Ecto neural progenitor cell (in vitro differentiated cells): ENCODE measurements at places on chromosomes 16 and 17.

GRCh38 chr16:80564394-80564793 is 23.6 kb downstream of the DYNLRB2 start:
- DNase-seq: no peak

DNA sequence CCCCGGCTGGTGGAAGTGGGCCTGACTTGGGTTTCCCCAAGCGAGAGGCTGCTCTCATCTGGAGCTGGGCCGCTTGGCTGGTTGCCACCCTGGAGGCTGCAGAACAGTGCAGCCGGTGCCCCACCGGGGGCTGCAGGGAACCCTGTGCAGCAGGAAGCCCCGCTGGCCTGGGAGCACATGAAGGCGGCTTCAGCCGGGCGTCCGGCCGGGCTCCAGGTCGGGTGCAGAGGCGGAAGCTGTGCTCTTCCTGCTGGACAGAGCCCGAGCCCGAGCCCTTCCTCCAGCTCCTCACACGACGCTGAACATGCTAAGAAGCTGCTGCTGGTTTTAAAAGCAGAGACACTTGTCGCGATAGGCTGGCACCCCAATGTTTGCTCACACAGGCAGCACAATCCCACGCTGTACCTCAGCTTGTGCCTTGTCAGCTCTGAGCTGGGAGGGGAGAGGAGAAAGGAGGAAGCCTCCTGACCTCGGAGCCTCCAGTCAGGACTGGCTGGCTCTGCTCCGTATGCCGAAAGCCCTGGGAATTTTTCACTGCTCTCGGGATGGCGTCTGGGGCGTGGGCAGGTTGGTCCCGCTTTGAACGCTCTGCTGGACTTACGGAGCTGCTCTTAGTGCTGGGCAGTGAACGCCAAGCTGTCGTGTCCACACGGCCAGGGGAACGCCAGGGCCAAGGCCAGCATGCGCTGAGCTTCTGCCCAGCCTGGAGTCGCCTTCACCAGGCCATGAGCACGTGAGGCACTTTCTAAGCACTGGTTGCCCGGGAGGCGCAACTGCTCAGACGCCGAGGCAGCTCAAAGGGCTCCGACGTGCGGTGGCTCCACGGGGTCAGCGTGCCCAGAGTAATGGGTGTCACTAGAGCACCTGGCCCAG is 8.8 kb downstream of the CDK5R1 start:
- DNase-seq: no peak

GRCh38 chr16:58129097-58129936 is at the start of gene CFAP20:
TSS of gene CFAP20 (minus strand) at chr16:58129381. CDS start at chr16:58129115, 266 bp downstream.
- peak; percentile 99 for DNase-seq

GRCh38 chr17:13157656-13158055 is 139.8 kb upstream of the ELAC2 start:
- no peak for DNase-seq

GRCh38 chr17:27555339-27555738 is 75.6 kb upstream of the LGALS9 start:
- no peak for DNase-seq

DNA sequence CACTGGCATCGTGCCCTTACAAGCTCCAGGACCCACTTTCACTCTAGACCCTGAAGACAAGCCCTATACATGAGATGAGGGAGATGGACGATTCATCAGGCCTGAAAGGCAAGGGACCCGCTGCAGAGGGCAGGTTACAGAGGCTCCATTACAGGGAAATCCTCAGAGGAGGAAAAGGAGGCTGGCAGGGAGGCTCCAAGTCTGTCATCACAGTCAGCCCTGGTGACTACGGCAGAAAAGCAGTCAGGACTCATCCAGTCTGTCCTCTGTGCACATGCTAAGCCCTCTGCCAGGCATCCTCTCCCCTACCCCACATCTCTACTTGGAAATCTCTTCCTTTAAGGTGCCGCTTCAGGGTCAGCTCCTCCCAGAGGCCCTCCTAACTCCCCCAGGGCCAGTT is 197.7 kb upstream of the CDH5 start:
- DNase-seq: no peak

- DNase-seq: no peak
Measured at GRCh38 chr17:71516149-71516548, 604.7 kb upstream of the SOX9 start.

DNA sequence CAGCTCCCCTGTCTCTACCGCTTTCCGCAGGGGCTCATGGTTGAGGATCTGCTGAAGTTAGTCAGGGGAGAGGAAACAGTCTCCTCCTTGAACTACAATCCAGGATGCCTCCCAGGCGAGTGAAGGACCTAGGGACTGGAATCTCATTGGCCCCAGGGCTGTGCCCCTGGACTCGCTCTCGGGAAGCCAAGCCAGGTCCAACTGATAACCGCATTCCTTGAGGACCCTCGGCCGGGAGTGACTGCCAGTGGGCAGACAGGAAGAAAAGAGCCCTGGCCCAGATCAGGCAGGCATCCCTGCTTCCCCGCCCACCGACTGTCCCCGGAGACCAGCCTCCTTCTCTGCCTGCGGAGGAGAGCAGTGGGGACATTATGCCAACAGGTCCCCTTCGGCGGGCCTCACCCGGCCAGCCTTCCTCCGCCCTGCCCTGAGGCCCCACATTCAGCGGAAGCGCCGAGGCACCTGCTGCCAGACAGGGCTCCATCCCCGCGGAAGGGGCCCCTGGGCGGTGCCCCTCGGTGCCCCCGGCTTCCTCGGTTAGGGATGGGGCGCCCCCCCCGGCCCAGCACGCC is 776 bp downstream of the LRRC75A start:
- peak; percentile 71 for DNase-seq

DNA sequence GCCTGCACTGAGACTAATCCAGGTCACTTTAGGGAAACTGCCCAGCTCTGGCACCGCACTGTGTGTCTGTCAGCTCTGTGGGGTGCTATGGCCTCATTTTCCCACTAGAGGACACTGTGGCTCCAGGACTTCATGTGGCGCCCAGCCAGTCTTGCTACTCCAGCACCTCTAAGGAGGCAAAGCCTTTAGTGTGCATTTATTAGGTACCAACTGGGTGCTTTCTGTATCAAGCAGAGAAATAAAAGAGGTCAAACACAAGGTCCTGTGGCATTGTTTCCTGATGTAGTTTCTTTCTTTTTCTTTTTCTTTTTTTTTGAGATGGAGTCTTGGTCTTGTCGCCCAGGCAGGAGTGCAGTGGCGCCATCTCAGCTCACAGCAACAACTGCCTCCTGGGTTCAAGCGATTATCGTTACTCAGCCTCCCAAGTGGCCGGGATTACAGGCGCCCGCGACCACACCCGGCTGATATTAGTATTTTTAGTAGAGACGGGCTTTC is 12.5 kb upstream of the RHBDL3 start:
- peak; percentile 90 for DNase-seq

- peak; percentile 56 for DNase-seq
Measured at GRCh38 chr17:30716461-30717290, 107.8 kb downstream of the CRLF3 start.

DNA sequence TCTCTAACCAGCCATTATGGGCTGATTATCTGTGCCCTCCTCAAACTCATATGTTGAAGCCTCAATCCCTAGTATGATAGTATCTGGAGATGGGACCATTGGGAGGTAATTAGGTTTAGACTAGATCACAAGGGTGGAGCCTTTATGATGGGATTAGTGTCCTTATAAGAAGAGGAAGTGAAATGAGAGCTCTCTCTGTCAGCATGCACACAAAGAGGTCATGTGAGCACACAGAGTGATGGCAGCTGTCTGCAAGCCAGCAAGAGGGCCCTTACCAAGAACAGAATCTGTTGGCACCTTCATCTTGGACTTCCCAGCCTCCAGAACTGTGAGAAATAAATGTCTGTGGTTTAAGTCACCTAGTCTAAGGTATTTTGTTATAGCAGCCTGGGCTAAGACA is 101.9 kb downstream of the PCTP start:
- no peak for DNase-seq

- DNase-seq: no peak
Measured at GRCh38 chr17:55533608-55534007, 22.4 kb upstream of the SMIM36 start.

DNA sequence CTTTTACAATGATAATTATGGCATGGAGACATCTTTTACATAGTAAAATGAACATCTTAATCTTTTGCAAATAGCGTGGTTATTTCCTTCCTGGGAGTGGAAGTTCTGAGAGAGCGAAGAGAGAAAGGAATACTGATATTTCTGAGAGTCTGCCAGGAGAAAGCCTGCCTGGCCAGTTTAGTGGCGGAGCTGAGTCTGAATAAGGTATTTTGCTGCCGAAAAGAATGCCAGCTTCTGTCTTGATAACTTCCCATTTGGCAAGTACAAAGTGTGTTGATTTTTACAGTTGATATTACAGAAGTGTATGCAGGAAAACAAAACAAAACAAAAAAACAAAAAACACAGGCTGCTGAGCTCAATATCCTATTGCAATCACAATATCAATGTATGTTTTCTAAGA is 55.9 kb downstream of the KCNJ2 start:
- no peak for DNase-seq

GRCh38 chr16:11084484-11084875 is 140.1 kb downstream of the CLEC16A start:
- no peak for DNase-seq

- no peak for DNase-seq
Measured at GRCh38 chr17:34993031-34993430, 12.7 kb downstream of the LIG3 start.

DNA sequence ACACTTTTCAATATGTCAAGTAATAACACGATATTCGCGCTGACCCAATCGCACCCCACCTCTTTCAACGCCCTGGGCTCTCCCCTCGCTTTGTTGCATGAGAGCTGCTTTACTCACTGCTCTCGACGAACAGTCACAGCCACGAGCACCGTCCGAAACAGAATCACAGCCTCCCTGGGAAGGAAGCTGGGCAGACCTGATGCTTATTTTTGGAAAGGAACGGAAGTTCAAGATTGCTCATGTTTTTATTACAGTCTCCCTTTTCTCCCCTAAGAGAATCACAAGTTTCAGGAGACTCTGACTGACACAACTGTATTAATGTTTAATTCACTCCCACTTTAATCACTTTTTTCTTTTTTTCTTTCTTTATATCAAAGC is 67.8 kb downstream of the ANKRD11 start:
- no peak for DNase-seq

- no peak for DNase-seq
Measured at GRCh38 chr16:53042235-53042701, 10.4 kb downstream of the CHD9NB start.

DNA sequence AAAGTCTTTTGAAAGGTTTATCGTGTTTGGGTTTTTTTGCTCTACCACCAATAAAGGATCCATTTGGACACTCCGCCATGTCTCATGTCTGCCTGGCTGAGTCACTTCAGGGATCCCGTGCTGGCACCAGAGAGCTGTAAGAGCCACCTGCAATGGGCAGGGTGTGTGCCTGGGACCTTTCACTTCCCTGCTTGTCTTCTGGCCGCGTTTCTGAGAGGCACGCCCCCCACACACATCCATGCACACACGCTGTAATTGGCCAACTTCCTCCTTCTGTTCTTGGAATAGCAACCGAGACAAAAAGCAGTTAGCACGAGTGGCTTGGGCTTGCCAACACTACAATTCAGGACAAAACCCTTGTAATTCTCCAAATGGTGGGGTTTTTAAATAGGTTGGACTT is 9.8 kb upstream of the SOST start:
- no peak for DNase-seq

DNA sequence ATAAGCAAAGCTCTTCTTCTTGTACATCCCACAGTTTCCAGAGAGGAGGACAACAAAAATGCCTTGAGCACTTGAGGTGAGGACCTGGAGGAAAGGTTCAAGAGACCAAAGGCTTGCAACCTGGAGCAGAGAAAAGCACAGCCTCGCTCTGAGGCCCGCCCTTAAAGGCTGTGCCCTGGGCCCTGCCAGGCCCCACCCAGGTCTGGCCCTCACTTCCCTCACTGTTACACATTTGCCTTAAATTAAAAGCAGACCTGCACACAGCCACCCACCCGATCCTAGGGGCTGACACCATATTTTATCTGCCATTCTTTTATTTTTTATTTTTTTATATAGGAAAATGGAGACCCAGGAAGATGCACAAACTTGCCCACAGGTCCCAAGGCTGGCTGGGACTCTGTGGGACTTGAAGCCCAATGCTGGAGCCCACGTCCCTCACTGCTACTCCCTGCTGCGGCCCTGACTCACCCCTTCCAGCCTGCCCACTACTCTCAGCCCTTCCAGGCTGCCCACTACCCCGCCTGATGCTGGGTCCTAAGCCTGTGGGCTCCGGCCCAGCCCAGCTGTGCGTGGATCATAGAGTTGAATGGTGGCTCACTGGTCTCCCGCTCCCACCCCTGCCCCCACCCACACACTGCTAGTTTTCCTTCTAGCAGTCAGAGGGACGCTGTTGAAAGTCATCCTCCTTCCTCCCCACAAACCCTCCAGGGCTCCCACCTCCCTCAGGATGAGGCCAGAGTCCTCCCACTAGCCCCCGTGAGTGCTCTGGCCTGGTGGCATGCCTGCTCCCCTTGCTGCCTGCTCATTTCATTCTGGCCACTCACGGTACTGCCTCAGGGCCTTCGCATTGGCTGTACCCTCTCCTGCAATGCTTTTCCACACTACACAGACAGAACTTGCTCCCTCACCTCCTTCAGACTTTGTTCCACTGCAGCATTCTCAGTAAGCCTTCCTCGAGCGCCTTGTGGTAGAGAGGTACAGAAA is 77.6 kb upstream of the MED9 start:
- DNase-seq: no peak

- DNase-seq: no peak
Measured at GRCh38 chr17:80492343-80493136, 16.1 kb upstream of the NPTX1 start.

GRCh38 chr16:78607465-78607864 is 508.0 kb downstream of the WWOX start:
- no peak for DNase-seq

DNA sequence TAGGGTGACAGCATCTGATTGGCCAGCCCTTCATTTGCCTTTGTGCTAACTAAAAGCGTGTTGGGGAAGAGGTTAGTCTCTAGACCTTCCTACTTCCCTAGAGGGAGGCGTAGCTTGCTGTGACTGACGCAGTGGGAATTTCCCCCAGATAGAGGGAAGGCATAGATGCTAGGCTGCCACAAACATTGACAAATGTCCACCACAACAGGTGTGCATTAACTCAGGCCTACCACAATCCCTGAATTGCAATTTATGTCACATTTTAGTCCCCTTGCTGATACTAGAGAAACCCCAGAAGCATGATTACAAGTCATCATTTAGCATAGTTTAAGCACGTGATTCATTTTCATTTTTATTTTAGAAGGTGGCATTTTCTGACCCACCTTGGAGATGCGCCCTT is 76.3 kb upstream of the WSB1 start:
- no peak for DNase-seq

DNA sequence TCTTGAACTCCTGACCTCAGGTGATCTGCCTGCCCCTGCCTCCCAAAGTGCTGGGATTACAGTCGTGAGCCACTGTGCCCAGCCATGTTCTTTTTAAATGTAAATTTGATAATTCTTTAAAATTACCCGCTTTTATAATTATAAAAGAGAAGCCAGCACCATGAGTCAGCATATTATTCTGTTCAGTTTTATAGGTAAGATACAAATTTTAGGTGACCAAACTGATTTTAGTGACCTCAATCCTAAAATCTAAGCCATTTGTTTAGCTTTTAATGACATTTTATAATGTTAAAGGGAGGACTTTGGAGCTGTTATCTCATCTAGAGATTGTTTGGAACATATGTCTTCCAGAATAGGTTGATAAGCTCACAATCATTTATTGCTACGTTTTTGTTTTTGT is 20.8 kb upstream of the PPM1E start:
- DNase-seq: no peak

- no peak for DNase-seq
Measured at GRCh38 chr16:71727551-71728324, 3.2 kb upstream of the PHLPP2 start.
